ENCODE measurements at places on chromosomes 4 and X. TPM values are rescaled to one million over a fixed set of nuclear protein-coding genes. Genes with fewer than 3 reads are reported as not detected.
A peak's percentile ranks its signal among the peaks of the same experiment; 100 is the strongest.

GRCh38 chr4:92514627-92515026 lies 210.9 kb downstream of the GRID2 start:
- no peaks in the 10 kb centered on the region for H3K36me3 ChIP-seq
- H3K27me3 ChIP-seq, result no peaks in the 10 kb centered on the region
- H3K4me3 ChIP-seq, result no peak overlapping the region
- H3K4me1 ChIP-seq, result no peaks in the 10 kb centered on the region

DNA sequence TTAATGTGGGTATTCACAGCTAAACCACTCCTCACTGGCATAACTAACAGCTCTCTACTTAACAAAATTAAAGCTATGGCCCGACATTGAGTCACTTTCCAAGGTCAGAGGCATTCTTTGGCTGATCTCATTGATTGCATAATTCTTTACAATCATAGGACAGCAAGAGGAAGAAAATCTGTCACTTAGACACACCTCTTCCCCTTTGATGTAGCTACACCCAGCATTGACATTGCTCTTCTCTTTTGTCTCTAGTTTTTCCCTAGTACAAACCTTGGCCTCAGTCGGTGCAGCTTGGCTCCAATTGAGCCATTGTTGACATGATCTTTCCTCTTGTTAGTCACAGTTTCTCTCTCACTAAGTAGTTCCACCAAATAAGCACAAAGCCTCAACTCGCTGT lies 313.3 kb upstream of the ACTRT1 start:
- H3K27ac ChIP-seq, result no peak overlapping the region
- no peak overlapping the region for H3K4me3 ChIP-seq
- H3K27me3 ChIP-seq, result no peaks in the 10 kb centered on the region
- no peak for DNase-seq

Gene PITX2
- not detected for total RNA-seq

GRCh38 chr4:55854129-55854528 lies 681 bp downstream of the EXOC1 start:
- peaks cover 21% of the 10 kb centered on the region for H3K27me3 ChIP-seq
- peaks cover 15% of the 10 kb centered on the region for H3K36me3 ChIP-seq
- peaks cover 3% of the 10 kb centered on the region for H3K4me1 ChIP-seq
- peak overlapping the region; percentile 61 for H3K27ac ChIP-seq
- no peak for DNase-seq

DNA sequence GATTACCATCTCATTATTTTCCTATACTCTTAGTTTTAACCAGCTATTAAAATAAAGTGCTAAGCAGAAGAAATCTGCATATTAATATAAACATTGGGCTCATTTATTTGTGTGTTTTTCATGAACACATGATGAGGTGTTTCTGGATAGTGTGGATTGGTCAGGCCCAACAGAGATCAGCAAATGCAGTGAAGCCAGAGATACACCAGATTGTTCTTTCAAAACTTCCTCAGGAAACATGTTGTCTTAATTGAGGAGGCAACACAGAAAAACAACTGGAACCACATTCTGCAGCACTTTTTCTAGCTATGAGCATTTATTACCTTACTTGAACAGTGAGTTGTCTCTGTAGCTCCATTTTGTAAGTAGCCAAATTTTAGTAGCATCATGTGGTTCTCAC lies 69.9 kb downstream of the PALLD start:
- no peaks in the 10 kb centered on the region for H3K36me3 ChIP-seq
- no peak overlapping the region for H3K27ac ChIP-seq
- H3K4me1 ChIP-seq, result peaks cover 40% of the 10 kb centered on the region
